SK-N-SH treated with all-trans-retinoic acid at 6 μM for 48 hours (cell line): ENCODE measurements at places on chromosomes 1 and 21.
A peak's percentile ranks its signal among the peaks of the same experiment; 100 is the strongest.

GRCh38 chr1:143574891-143575520, 396.8 kb downstream of the FAM72C start:
- ATAC-seq: no peak

- no peak for ATAC-seq
These were observed 647.6 kb downstream of the LMO4 start for GRCh38 chr1:87976316-87976715.

GRCh38 chr1:196207612-196208217, 400.5 kb downstream of the KCNT2 start:
- ATAC-seq: no peak

GRCh38 chr21:44845418-44846223, 27.8 kb upstream of the SUMO3 start:
- ATAC-seq: peak; percentile 84

DNA sequence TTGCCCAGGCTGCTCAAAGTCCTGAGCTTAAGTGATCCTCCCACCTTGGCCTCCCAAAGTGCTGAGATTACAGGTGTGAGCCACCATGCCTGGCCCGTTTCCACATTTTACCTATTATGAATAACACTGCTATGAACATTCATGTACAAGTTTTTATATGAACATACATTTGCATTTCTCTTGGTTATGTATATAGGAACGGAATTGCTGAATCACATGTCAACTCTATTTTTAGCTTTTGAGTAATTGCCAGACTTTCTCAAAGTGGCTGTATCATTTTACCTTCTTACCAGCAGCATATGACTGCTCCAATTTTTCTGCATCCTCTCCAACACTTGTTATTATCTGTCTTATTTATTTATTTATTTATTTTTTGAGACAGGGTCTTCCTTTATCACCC, 2.7 kb downstream of the SPATA21 start:
- 0 out of 3 replicates have a peak, but pooled peaks have one; percentile 26 for ATAC-seq

- no peak for ATAC-seq
These were observed 22.6 kb upstream of the TTC34 start for GRCh38 chr1:2823921-2824610.
